HFFc6 (cell line): ENCODE measurements at places on chromosomes 4 and X.

DNA sequence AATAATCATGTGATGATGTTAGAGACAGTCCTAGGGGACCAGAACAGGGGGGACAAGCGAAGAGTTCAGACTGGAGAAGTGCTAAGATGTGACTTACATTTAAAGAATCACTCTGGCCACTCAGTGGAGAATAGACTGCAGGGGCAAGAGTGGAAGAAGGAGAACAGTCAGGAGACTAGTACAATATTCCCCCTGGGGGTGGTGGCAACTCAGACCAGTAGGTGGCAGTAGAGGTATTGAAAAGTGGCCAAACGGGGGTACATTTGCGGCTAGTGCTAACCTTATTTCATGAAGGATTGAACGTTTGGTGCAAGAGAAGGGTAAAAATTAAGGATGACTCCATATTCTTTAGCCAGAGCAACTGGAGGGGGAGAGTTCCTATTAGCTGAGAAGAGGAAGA, 2.7 kb upstream of the BMX start:
- DNase-seq: peak; percentile 25

DNA sequence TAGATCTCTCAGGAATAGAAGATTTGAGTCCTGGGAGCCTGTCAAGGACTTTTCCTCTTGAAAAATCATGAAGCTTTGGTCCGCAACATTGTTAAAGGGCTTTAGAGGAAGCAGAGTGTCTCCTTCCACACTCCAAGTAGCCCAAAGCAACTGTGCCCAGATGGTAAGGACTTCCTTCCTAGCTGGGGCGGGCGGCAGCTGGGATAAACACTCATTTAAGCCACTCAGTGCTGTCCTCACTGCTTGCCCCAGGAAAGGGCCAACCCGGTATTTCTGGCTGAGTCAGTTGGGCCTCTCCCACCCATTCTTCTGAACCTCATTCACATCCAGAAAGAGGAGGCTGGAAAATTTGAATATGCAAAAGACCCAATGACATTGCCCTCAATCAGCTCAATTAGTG, 144.3 kb downstream of the CHIC2 start:
- no peak for DNase-seq

DNA sequence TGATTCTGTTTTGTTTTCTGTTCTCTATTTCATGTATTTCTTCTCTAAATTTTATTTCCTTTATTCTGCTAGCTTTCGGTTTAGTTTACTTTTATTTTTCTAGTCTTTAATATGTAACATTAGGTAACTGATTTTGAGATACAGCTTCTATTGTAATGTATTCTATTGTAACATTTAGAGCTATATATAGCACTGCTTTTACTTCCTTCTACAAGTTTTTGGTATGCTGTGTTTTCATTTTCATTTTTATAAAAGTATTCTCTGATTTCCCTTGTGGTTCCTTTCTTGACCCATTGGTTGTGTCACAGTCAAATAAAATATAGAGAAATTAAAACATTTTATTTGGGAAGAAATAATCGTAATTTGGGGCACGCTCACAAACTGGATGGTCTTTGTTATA, 13.9 kb upstream of the CT47A1 start:
- no peak for DNase-seq

DNA sequence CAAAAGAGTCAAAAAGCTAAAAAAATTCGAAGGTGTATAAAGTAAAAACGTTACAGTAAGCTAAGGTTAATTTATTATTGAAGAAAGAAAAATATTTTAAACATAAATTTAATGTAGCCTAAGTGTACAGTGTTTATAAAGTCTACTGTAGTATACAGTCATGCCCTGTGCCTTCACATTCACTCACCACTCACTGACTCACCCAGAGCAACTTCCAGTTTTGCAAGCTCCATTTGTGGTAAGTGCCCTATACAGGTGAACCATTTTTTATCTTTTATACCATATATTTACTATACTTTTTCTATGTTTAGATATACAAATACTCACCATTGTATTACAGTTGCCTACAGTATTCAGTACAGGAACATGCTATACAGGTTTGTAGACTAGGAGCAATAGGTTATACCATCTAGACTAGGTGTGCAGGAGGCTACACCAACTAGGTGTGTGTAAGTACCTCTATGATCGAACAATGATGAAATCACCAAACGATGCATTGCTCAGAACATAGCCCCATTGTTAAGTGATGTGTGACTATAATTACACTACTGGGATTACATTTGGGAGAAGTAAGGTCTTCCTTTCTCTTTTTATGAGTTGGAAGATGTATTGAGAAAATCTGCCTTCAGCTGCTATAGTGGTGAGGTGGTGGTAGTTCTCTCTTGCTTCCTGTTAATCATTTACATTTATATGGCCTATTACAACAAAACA, 27.2 kb downstream of the TMSB4X start:
- no peak for DNase-seq

DNA sequence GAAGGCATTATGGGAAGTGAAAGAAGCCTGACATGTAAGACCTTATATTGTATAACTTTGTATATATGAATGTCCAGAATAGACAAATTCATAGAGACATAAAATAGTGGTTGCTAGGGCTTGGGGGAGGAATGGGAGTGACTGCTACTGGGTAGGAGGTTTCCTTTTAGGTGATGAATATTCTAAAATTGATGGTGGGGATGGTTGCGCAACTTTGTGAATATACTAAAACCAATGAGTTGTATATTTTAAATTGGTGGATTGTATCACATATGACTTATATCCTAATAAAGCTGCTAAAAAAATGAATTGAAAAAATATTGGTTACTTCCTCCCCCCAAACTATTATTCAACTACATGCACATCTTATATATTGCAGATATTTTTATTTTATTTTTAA, 70.0 kb downstream of the UCHL1 start:
- DNase-seq: no peak

DNA sequence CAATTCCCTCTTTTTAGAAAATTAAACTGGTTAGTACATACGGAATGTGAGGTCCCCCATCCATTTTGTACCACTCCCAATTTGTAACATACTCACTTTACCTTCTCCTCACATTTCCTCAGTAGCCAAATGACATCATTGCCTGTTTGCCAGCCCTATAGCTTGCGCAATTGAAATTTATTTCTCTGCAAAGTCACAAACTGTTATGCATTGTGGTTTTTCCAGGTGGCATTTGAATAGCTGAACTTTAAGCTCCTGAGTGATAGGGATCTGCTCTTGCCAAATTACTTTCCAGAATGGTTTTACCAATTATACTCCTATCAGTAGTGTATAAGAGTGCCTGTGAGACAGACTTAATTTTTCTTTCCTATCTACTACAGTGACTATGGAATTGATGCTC, 7.7 kb downstream of the COL4A5 start:
- no peak for DNase-seq

GRCh38 chr4:163110442-163110841, 56.2 kb downstream of the NAF1 start:
- DNase-seq: no peak

- DNase-seq: no peak
These were observed 2.7 kb upstream of the ASB5 start for GRCh38 chr4:176271749-176272148.

DNA sequence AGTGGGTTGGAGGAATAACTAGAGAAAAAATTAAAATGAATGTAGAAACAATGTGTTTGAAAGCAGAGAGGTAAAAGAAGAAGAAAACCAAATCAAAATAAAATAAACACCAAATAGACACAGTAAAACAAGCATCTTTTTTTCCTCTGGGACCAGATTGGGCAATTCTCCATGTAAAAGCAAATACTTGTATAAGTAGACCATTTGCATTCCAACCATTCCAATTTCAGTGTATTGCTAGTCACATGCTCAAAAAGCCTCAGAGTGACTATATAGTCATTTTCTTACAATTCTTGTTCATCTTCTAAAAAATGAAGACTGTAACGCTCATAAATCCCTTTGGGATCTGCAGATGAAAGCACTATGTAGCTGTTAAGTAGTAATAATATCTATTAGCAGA, 969.5 kb downstream of the PCDH18 start:
- DNase-seq: no peak

DNA sequence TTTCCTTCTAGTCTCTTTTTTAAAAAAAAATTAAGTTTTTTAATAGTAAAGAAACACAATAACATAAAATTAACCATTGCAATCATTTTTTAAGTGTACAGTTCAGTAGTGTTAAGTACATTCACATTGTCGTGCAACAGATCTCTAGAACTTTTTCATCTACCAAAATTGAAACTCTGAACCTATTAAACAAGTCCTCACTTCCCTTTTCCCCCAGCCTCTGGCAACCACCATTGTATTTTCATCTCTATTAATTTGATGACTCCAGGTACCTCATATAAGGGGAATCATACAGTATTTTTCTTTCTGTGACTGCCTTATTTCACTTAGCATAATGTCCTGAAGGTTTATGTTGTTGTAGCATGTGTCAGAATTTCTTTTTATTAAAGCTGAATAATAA, 31.8 kb downstream of the MSL3 start:
- no peak for DNase-seq

GRCh38 chr4:185309770-185310169, 86.0 kb downstream of the LRP2BP start:
- DNase-seq: no peak

DNA sequence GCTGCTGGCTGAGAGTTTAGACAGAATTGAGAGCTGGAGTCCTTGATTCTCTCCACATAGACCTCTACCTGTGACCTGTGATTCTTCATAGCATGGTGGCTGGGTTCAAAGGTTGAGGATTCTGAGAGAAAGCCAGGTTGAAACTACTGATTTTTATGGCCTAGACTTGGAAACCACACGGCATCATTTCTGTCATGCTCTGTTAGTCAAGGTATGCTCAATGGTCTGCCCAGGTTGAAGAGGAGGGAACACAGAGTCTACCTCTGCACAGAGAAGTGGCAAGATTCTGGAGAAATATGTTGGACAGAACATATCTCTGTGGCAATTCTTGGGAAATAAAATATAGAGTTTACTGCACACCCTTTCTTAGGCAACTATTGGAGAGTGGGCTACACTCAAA, 57.2 kb upstream of the CXorf66 start:
- DNase-seq: no peak

DNA sequence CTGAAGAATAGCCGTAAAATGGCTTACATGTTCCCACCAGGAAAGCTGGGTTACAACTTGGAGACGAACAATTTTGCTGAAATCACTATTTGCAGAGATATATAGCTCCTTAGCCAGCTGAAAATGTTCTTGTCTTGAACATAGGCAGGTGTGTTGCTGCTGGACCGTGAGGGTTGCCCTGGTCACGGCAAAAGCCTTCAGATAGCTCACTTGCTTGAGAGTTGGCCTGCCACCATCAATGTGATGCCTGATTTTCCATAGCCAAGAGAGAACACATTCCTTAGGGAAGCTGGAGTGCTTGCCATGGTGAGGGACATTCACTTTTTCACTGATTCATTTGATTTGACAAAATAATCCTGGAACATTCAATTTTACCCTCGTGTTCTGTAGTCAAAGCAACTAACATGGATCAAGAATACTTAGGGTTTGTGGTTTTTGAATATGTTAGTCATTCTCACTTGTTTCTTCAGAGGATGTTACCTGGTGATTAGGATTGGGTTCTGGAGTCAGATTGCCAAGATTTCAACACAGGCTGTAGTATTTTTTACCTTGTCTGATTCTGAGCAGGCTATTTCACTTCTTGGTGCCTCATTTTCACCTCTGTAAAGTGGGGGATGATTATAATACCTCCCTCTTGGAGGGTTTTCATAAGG, 536.9 kb downstream of the RAPGEF2 start:
- no peak for DNase-seq

DNA sequence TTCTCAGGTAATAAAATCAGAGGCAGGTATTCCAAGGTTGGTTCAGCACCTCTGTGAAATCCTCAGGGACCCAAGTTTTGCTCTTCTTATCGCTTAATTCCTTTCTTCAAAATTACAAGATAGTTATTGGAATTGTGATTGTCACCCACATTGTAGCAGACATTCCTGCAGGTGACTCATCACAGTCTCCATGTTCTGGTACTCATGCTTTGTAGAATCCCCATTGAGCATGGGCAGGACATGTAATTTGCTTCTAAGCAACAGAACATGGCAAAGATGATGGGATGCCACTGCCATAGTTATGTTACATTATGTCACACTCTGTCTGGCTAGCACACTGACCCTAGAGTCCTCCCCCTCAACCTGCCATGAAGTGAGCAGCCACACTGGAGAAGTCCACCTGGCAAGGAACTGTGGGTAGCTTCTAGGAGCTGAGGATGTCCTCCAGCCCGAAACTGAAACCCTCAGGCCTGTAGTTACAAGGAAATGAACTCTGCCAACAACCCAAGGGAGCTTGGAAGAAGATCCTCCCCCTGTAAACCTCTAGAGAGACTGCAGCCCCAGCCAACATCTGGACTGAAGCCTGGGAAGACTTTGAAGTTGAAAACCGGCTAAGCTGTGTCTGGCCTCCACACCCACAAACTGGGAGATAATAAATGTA, 58.3 kb upstream of the GUCY1A1 start:
- DNase-seq: no peak

GRCh38 chr4:20137176-20137575, 114.5 kb upstream of the SLIT2 start:
- peak; percentile 87 for DNase-seq

DNA sequence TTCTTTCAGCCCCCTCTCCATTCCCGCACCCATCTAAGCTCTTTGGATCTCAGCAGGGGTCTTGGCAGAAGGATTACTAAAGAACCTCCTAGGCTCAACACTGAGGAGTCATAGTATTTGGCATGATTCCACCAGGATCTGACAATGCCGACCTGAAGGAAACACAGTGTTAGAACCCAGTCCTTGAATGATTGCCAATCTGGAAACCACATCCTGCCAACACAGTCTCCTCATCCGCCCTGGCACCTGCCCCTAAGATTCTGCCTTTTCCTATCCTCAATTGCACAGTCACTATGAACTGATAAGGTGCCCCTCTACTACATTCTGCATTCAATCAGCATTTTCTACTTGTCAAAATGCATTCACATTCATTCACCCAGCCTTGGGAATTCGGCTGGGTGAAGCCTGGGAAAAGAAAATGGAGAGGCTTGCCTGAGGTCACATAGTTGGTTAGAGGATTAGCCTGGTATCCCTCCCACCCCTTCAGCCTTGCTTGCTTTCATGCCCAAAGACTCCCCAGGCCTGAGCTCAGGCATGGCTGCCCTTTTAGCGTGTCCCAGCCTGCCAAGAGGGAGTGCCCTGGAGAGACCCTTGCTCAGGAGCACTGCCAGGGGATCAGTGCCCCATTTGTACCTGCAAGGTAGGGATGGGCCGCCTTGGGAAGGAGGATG, 2.2 kb upstream of the CLDN2 start:
- peak; percentile 34 for DNase-seq

- no peak for DNase-seq
These were observed 169.9 kb downstream of the COX18 start for GRCh38 chr4:72899621-72900020.

DNA sequence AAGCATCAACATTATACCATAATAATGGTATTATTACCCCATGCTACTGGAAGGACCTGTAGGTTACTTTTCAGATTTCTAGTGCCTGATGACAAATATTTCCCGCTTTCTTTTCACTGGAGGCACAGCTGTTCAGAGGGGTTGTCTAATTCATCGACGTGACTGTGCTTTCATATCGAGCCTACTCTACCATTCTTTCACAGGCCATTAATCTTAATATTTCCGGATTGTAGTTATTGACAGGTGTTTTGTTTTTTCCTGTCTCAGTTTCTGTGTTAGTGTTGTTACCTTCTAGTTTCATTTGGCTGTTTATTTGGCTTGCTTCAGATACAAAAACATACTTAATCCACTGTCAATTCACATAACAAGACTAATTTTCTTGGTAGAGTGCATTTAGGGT, 330.9 kb downstream of the SPOCK3 start:
- DNase-seq: no peak
